ENCODE measurements at places on chromosomes 5 and 9.

GRCh38 chr9:87676976-87677775, 48.7 kb upstream of the CTSL start:
- no peak for DNase-seq

- no peak for DNase-seq
Observed at GRCh38 chr9:111037356-111037707, 938 bp downstream of the LPAR1 start.

GRCh38 chr5:116498503-116499048, 76.0 kb downstream of the SEMA6A start:
- no peak for DNase-seq

GRCh38 chr9:37004424-37004935, 29.6 kb downstream of the PAX5 start:
- DNase-seq, result no peak

GRCh38 chr9:89522261-89522958, 24.5 kb upstream of the SEMA4D start:
- no peak for DNase-seq

- DNase-seq, result no peak
Observed at GRCh38 chr9:4743131-4743875, 2.3 kb upstream of the AK3 start.

GRCh38 chr9:121219530-121219929, 17.9 kb upstream of the RAB14 start:
- DNase-seq, result no peak

- no peak for DNase-seq
Observed at GRCh38 chr5:121572061-121572460, 279.6 kb upstream of the FTMT start.

DNA sequence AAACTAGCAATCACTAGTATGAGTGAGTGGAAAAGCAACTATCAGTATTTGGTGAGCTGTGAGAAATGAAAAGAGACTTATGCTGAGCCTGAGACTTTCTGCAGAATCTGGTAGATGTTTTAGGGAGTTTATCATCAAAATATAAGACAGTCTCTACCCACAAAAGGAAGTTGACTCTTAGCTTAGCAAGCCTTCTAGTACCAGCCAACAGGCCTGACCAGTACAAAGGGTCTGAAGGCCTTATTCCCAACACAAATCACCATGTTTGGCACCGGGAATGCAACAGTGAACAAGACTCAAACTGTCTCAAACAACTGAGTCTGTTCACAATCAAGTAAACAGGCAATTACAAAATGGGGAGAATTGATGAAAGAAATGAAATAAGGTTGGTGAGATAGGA, 244.4 kb downstream of the CWC27 start:
- no peak for DNase-seq

DNA sequence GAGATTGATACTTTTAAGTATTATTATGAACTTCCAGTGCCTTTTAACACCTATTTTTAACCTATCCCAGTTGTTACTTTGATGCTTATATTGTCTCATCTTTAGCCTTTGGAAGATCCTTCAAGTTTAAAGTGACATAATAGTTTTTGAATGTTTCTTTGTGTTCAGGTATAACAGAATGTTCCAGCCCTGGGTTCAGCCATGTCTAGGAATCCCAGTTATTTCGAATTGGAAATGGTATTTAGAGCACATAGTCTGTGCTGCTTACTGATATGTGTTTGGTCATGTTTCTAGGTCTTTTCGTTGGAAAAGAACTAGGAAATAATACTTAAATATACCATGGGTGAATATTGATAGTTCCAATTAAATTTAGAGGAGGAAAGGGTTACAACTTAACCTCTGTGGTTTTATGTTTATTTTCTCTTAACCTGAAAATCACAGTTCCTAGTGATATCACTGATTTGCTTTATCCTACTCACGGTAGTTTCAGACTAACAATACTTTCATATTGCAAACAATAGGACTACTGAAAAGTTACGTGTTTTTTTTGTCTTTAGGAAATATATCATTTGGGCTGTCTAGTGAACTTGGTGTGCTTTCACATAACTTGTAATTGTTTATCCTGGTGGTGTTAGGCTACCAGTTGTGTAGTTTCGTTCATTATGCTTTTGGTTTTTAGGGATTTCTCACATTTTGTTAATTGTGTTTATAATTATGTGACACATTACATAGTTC, 37.8 kb downstream of the UHRF2 start:
- no peak for DNase-seq

DNA sequence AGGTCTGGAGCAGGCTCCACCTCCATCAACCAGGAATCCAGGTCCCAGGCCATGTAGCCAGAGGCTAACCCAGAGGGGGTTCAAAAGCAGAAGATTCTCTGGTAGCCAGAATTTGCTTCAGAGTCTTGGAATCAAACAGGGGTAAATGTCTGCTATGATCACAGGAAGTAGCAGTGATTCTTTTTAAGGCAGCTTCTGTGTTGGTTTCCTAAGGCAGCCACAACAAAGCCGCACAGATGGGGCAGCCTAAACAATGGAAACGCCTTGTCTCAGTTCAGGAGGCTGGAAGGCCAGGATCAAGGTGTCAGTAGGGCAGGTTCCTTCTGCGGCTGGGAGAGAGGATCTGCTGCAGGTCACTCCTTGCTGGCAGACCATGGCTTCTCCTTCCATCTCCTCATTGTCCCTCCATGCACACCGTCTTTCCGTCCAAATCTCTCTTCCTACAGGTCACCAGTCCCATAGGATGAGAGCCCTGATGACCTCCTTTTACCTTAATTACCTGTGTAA, 167.3 kb downstream of the ROR2 start:
- no peak for DNase-seq

DNA sequence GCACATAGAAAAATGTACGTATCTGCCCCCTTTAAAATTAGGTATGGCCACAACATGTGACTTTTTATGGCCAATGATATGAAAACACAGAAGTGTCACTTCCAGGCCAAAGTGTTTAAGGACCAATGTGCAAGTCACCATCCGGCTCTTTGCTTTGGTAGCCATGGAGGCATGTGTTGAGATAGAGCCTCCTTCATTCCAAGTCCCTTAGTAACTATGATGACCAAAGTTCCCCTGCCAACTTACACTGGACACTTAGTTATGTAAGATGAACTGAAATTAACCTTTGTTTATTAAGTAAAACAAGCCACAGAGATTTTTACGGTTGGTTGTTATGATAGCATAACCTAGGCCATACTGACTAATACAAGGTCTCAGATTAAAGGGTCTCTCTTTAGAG, 51.0 kb downstream of the FBN2 start:
- no peak for DNase-seq

DNA sequence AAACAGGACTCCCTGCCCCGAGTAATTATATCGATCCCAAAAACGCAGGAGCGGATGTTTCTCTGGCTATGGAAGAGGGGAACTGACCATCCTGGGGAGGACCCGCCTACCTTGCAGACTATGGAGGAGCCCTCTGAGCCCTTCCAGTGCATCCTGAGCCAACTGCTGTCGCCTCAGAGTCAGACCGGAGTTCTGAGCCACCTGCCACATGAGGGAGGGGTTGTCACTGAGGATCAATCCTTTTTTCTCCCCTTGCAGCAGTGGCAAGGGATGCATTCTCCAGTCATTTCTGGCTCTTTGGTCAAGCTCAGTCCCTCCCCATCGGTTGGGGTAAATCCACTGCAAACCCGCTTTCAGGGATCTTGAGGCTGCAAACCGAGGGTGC, 709 bp downstream of the FANCG start:
- no peak for DNase-seq

DNA sequence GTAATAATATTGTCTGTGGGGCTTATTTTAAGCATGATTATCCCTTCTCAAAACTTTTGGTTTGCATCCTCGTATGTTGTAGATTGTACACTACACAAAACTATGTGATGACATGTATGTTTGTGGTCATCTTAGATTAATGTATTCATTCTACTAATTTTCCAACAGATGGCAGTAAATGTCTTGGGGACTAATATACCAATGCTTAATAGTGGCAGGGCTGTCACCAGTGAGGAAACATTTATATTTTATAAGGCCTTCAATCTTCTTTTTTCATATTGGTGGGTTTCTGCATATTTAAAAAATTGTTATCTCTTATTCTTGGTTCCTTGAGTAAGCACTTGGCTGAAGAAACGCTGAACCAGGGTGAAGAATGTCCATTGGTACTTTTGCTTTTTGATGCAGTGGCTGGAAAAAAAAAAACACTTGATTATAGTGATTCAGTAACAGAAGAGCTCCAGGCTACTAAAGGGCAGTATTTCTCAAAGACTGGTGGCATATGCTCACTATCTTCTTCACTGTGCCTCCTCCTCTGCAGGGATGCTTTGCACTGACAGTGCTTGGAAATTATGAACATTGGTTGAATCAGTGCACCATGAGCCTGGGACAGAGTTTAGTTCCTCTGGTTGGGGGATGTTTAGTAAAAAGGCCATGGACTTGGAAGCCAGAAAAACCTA, 530.3 kb downstream of the RASEF start:
- DNase-seq, result no peak

DNA sequence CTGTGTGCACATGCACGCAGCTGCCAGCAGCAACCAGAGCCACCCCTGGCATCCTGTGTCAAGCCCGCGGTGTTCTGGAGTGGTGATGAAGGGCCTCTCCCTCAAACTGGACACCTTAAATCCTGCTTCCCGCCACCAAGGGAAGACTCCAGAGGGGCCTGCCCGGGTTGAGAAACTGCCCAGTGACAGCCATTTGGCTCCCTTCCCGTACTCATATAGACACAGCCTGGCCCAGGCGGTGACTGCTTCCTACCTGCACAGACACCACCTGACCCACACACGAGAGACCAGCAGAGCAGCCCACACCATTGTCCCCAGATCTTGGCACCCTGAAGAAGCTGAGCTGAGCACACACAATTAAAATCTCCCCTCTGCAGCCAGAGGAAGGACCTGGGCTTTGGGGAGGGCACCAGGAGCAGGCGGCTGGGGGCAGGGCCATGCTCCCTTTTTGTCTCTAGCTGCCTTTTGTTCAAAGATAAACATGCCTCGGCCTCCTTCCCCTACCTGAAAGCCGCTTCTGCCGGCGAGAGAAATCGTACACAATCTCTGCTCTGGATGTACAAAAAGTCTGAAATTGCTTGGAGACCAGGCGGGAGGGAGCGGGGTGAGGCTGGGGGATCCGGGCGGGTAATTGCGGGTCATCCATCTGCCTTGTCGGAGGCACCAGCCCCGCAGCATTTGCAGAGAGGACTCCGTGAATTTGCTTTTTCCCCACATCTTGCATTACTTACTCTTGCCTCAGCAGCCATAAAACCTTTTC, 78.4 kb downstream of the TSPAN17 start:
- no peak for DNase-seq

DNA sequence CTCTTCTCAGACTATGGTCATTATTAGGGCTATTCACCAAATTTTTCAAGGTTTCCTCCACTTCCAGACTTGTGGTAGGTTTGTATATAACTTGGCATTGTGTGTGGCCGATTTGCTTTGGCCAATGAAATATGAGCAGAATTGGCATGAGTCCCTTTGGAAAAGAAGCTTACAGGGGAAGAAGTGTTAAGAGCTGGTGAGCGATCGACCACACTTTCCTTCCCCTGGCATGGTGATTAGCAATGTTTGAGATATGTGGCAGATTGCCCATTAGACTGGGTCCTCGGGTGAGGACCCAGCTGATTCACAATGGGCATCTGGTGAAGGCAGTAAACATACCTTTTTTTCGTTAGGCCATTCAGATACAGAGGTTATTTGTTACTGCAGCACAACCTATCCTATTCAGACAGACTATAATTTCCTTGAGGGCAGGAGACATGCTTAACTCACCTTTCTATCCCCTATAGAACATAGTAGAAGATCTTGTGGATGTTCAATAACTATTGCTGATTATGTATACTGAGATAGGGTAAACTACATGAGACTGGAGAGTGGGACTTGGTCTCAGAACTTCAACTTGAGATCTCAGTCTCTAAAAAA, 62.8 kb upstream of the KLF9 start:
- DNase-seq, result no peak

- no peak for DNase-seq
Observed at GRCh38 chr5:170397059-170397458, 7.9 kb upstream of the KCNMB1 start.

DNA sequence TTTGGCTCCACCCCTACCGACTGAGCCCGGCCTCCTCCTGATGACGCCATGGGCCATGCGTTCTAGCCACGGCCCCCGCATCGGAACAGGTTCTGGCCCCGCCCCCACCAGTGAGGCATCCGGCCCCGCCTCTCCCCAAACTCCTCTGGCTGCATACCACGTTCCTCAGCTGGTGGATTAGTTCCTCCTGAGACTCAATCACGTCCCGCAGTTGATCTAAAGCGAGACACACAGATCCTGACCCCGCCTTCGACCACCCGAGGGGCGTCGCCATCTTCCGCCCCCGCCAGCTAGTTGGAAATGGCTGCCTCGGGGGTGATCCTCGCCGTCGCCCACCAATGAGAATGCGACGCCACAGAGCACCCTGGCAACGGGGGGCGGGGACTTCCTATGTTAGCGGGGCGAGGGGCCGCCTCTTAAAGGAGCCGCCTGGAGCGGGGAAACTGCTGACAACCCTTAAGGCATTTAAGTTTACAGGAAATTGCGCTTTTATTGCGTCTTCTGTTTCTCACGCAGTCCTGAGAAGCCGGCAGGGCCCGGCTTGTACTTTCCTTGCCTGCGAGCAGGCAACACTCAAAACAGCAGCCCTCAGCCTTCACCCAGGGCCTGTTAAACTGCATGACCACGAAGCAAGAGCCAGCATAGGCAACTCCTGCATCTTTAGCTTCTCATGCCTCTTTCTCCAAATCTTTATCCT, at the start of gene SPATA24:
Gene SPATA24, minus strand, starts transcription at position 303 of the 697 bp plus-strand sequence. Its CDS starts 29 bp downstream, at position 274.
- peak; percentile 95 for DNase-seq

- no peak for DNase-seq
Observed at GRCh38 chr5:58335518-58335917, 124.4 kb downstream of the PLK2 start.

GRCh38 chr5:55176176-55176818, 3.3 kb upstream of the CDC20B start:
- no peak for DNase-seq

DNA sequence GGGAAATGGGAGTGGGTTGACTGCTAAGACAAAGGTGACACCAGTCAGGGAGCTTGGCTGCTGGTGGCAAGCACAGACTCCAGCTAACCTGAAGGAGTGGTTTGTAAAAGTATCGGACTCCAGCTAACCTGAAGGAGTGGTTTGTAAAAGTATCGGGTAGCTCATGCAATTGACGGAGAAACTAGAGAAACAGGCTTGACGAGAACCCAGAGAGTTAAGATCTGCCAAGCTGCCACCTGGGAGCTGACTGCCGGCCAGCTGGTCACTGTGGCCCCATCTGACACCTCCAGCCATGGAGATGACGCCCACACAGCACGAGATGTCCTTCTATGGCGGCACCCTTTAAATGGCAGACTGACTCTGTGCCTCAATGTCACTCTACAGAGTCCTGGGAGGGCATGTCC, 28.3 kb upstream of the CRB2 start:
- no peak for DNase-seq

Measured in fibroblast of skin of left quadriceps (primary cell).